ENCODE measurements at places on chromosomes 5 and 9.

GRCh38 chr5:127863161-127863560 is 160.0 kb downstream of the CCDC192 start:
- no peak for DNase-seq

GRCh38 chr5:142350021-142350420 is 25.2 kb upstream of the SPRY4 start:
- no peak for DNase-seq

GRCh38 chr9:129595903-129596540 is 24.9 kb downstream of the C9orf50 start:
- no peak for DNase-seq

DNA sequence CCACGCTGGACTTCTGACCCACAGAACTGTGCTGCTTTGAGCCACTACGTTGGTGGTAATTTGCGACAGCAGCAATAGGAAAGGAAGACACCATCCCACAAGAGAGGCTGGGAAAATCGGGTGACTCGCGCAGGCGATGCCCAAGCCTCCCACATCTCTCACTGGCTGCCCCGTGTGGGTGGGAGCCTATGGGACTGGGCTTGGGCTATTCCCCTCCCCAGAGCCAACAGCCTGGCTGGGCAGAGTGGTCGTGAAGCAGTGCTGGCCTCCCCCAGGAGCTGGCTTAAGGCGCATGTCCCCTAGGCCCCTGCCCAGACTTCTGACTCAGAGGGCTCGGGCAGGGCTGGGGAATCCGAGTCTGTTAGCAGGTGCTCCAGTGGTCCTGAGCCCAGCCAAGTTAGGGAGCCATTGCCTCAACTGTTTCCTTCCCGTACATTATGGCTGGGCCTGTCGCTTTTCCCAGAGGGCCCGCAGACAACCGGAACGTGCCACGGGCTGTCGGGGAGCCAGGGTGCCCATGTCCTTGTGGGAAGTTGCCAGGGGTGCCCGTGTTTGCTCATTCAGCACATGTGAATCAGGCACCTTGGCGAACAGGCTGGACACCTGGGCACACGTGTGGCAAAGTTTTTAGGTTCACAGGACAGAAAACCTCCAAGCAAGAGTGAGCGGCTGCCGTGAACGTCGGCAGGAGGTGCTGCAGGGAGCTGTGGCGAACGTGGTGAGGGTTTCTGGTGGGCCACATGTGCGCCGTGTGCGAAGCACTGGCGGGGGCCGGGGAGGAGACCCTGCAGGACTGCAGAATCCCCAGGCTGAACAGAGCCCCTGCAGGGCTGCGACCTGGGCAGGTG is 7.0 kb upstream of the RASGEF1C start:
- no peak for DNase-seq

DNA sequence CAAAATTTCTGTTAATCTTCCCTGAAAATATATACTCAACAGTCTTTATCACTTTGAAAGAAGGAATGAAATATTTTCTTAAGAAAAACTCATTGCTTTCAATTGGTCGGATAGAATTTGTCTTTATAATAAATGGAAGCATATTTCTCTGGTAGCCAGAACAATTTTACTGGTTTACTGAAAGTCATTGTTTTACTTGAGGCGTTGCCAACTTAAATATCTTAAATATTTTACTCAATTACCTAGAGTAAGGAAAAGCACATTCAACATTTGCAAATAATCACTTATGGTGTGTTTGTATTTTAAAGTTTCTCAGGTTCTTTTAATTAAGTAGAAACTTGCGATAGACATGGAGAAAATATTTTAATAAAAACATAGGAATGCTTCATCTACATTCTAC is 1181.7 kb downstream of the EFNA5 start:
- DNase-seq = no peak

GRCh38 chr9:123637945-123638634 is 282.1 kb downstream of the CRB2 start:
- DNase-seq = peak; percentile 26

GRCh38 chr9:109817846-109818472 is 38.0 kb downstream of the PALM2AKAP2 start:
- peak; percentile 22 for DNase-seq

GRCh38 chr5:134638760-134639201 is 6.2 kb upstream of the SAR1B start:
- DNase-seq = no peak

- DNase-seq = no peak
These were observed 38.4 kb downstream of the NACC2 start for GRCh38 chr9:136056546-136057235.

DNA sequence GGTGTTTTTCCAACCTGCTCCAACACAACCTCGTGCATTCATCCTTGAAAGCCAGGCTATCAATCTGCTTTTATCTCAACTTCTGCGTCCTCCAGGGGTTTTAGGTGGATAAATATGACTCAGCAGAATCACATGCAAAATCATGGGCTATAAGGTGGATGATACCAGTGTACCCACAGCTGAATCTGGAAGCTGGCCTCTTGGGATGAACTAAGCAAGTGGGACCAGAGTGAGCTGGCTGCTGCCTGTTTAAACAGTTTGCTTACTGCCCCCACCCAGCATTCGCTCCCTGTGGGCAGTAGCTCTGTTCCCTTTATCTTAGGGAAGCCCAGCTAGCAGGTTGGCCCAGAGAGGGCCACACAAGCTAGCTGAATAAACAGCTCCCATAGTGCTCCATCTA is 194.0 kb downstream of the CRB2 start:
- no peak for DNase-seq

DNA sequence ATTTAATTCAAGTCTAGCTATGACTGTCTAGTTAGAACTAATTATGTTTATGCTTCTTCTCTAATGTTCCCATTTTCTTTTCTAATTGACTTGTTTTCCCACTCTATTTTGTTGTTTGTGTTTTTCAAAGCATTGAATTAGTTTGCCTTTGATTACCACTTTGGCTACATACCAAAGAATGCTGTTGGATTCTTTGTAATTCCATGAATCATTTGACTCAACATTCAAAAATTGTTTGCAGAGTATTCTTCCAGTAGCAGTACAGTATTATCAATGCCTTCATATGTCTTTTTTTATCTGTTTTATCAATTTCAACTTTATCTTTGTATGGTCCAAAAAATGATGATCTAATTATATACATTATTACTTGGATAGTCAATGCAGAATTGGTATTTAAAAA is 288.7 kb downstream of the RFX3 start:
- no peak for DNase-seq

GRCh38 chr5:157616785-157617184 is 35.5 kb downstream of the SOX30 start:
- DNase-seq = no peak

GRCh38 chr9:125635888-125636287 is 71.1 kb downstream of the MAPKAP1 start:
- DNase-seq = no peak

DNA sequence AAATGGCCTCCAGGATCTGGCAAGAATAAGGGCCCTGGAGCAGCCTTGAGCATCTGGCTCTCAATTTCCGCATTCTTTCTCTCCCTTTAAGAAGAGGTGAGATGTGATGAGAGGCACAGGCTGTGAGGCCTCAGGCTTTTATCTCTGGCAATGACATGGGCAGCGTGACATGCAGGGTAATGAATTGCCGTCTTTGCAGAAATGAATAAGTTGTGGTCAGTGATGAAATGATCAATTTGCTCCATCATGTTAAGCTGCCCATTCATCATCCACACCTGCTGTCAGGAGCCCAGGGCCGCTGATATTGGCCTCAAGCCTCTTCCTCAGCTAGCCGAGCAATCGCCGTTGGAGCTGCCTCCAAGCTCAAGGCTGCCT is 265.3 kb downstream of the TRIM32 start:
- DNase-seq = no peak

- DNase-seq = no peak
These were observed 8.3 kb downstream of the LCN12 start for GRCh38 chr9:136960212-136960937.

- DNase-seq = no peak
These were observed 67.5 kb downstream of the MAMDC2 start for GRCh38 chr9:70111042-70111602.

DNA sequence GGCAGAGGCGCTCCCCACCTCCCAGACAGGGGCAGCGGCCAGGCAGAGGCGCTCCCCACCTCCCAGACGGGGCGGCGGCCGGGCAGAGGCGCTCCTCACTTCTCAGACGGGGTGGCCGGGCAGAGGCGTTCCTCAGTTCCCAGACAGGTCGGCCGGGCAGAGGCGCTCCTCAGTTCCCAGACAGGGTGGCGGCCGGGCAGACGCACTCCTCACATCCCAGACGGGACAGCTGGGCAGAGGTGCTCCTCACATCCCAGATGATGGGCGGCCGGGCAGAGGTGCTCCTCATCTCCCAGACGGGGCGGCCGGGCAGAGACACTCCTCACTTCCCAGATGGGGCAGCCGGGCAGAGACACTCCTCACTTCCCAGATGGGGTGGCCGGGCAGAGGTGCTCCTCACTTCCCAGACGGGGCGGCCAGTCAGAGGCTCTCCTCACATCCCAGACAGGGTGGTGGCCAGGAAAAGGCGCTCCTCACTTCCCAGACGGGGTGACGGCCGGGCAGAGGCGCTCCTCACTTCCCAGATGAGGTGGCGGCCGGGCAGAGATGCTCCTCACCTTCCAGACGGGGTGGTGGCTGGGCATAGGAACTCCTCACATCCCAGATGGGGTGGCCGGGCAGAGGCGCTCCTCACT is 75.1 kb downstream of the CARTPT start:
- DNase-seq = no peak

DNA sequence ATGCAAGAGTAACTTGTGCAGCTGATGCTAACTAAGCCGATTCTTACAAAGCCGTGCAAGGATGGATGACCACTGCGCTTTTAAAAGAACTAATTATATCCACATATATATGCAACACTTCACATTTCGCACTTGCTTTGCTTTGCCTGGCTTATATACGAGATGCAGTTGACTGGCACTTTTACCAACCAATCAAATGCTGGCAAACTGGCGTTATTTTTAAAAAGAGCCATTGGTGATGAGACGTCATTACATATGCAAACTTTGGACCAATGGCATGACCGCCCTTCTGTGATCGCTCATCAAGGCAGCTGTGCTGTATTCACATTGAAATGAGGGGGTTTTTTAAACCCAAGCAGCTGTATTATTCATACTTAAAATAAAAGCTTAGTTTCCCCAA is 1147.7 kb upstream of the WWC1 start:
- no peak for DNase-seq

- no peak for DNase-seq
These were observed 13.1 kb upstream of the MAP3K1 start for GRCh38 chr5:56802205-56802604.

DNA sequence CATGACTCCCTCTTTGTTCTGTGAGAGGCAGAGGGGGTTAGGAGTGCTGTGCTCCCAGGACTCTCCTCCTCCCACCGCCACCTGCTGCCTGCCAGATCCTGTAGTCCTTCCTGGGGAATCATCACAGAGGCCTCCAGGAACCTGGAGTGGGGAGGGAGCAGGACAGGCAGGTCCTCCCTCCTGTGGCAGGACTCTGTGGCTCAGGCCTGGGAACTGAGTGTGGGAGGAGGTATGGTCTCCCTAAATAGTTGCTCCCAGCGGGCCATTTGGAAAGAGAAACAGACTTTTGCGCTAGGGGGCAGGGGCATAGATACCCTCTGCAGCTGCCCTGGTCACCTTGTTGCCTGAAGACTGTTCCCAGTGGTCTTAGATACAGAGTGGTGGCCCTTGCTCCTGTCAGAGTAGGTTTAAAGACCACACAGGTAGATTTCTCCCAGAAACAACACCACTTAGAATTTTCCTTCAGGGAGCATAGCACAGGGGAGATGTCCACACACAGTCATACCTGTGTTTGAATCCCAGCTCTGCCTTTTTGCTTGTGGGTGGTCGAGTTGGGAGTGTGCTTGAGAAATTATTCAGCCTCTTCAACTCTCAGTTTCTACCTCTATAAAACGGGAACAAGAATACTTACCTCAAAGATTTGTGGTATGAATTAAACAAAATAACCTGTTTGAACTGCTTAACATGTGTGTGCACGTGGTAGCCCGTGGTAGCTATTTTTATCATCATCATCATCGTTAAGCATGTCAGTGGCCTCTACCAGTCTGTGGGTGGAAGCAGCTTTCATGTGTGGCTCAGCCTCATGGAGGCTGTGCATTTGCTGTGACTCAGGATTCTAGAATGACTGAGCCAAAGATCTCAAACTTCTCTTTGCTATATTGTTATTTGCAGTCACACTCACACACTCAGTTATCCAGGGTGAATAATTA is 55.8 kb downstream of the SLC22A5 start:
- DNase-seq = peak; percentile 66

DNA sequence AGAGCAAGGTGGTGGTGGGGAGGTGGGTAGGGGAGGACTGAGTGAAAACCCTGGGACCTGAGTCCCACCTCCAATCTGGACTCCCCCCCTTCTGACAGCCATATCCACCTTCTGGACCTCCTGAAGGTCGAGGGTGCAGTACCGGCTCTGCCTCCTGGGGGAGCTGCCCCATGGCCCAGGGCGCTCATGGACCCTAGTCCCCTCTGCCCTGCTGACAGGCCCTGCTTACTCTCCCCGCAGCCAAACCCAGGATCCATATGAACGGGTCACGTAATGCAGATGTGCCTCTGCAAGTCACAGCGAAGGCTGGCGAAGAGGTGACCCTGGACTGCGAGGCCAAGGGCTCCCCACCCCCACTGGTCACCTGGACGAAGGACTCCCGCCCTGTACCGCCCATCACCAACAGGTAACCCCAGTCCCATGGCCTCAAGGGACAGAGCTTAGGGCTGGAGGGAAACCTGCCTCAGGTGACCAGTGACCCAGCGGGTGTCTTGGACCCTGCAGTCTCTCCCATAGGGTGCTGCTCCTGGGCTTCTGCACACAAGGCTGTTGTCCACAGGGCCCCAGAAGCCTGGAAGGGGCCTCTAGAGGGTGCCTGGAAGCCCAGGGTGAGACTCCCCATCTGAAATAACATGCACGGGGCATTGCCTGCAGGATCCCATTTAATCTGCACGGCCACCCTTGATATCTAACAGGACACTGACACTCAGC is 61.7 kb downstream of the HMCN2 start:
- DNase-seq = no peak

DNA sequence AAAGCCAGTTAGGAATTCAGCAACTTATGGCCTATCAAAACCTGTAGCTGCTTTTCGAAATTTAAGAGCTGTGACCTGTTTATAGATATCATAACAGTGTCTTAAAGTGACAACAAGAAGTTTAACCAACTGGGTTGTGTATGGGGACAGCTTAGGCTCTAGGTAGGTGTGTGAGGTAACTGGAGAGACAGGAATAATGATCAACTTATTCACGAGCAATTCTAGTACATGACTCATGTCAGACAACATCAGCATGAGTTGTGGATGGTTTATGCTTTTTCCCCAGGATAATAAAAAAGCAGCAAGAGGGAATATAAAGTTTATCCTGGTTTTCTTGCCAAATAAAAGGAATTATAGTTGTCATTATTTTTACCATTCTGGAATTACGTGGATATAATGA is 88.6 kb downstream of the GDNF start:
- DNase-seq = no peak

DNA sequence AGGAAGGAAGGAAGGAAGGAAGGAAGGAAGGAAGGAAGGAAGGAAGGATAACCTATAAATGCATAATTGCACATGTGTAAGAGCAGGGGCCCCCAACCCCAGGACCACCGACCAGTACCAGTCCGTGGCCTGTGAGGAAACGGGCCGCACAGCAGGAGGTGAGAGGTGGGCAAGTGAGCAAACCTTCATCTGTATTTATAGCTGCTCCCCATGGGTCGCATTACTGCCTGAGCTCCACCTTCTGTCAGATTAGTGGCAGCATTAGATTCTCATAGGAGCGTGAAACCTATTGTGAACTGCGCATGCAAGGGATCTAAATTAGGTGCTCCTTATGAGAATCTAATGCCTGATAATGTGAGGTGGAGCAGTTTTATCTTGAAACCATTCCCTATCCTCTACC is 66.1 kb downstream of the SH3RF2 start:
- DNase-seq = no peak

GRCh38 chr5:159184858-159185381 is 24.4 kb downstream of the RNF145 start:
- peak; percentile 9 for DNase-seq
